ENCODE measurements at places on chromosomes 1 and 21. TPM values are rescaled to one million over a fixed set of nuclear protein-coding genes. Genes with fewer than 3 reads are reported as not detected.

ZNF683 gene
- total RNA-seq = not detected

RSBN1 gene
- 44.6 TPM for total RNA-seq

PIGV gene
- total RNA-seq = 6.5 TPM

AMY1A gene
- not detected for total RNA-seq

MX2 gene
- total RNA-seq = 0.36 TPM

DNAJB4 gene
- total RNA-seq = 39.1 TPM
